ENCODE measurements at places on chromosomes 7 and 10. TPM values are rescaled to one million over a fixed set of nuclear protein-coding genes. Genes with fewer than 3 reads are reported as not detected.

AKR1C2 gene
- total RNA-seq = 3.8 TPM

TMEM225B gene
- 0.91 TPM for total RNA-seq

KLF6 gene
- total RNA-seq = 40.2 TPM

PLAU gene
- 4.2 TPM for total RNA-seq

GPC2 gene
- 106 TPM for total RNA-seq

DUS4L gene
- 13.2 TPM for total RNA-seq

MNX1 gene
- total RNA-seq = 0.34 TPM

INSYN2A gene
- total RNA-seq = 0.09 TPM

GRM3 gene
- total RNA-seq = 3.4 TPM

ABCB4 gene
- 6.7 TPM for total RNA-seq

PGAM2 gene
- total RNA-seq = 2.4 TPM

TEX47 gene
- total RNA-seq = not detected

EEPD1 gene
- 5.5 TPM for total RNA-seq

CDC14C gene
- not detected for total RNA-seq

FBXL13 gene
- 2.1 TPM for total RNA-seq

TRIM50 gene
- not detected for total RNA-seq

NOS3 gene
- 6.1 TPM for total RNA-seq

PHYHIPL gene
- 17.5 TPM for total RNA-seq

PON3 gene
- not detected for total RNA-seq

INMT gene
- 0.34 TPM for total RNA-seq

THSD7A gene
- 5.5 TPM for total RNA-seq

NKX2-3 gene
- total RNA-seq = not detected

RNF133 gene
- total RNA-seq = not detected

PON1 gene
- not detected for total RNA-seq

SEC24C gene
- total RNA-seq = 85.9 TPM

ADAM12 gene
- total RNA-seq = 81.4 TPM

SLC26A3 gene
- not detected for total RNA-seq

TDRD1 gene
- not detected for total RNA-seq

STYXL1 gene
- 33.6 TPM for total RNA-seq

ADAMTS14 gene
- total RNA-seq = 0.30 TPM

C10orf71 gene
- not detected for total RNA-seq

ZNF467 gene
- total RNA-seq = 1.9 TPM

FBXO24 gene
- total RNA-seq = 0.61 TPM

HUS1 gene
- total RNA-seq = 43.1 TPM

CPED1 gene
- 4.3 TPM for total RNA-seq

AKR1D1 gene
- not detected for total RNA-seq

HMX3 gene
- total RNA-seq = not detected

MYPN gene
- total RNA-seq = not detected

DNAJC12 gene
- 4.1 TPM for total RNA-seq

TUBAL3 gene
- total RNA-seq = not detected

ACSL5 gene
- not detected for total RNA-seq
